ENCODE measurements at places on chromosomes 4 and X.
A peak's percentile ranks its signal among the peaks of the same experiment; 100 is the strongest.

- DNase-seq: no peak
These were observed 117.2 kb downstream of the KDM6A start for GRCh38 chrX:44989995-44990770.

DNA sequence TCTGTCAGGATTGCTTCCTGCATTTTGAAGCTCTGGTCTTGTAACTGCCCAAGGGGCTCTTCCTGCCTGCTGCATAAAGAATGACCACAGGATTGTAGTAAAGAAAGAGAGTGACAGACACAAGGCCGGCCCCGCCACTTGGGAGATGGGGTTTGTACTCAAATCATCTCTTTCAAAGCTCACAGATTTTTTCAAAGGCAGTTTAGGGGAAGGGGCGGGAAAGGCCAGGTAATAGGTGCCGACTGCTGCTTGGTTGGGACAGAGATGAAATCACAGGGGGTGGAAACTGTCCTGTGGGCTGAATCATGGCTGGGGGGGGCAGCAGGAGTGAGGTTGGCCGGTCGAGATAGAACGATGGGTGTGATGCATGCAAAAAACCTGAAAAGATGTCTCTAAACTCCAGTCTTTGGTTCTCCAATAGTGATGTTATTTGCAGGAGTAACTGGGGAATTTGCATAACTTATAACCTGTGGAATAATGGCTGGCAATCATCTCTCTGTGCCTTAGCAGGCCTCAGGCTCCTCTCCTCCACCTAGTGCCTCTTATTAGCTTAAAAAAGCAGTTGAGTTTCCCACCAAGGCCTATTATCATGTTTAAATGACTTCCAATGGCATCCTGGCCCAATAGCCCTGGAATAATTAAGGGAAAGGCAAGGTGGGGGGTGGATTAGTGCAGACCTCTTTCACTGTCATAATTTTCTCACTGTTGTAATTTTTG is 778.4 kb upstream of the FRG1 start:
- no peak for DNase-seq

DNA sequence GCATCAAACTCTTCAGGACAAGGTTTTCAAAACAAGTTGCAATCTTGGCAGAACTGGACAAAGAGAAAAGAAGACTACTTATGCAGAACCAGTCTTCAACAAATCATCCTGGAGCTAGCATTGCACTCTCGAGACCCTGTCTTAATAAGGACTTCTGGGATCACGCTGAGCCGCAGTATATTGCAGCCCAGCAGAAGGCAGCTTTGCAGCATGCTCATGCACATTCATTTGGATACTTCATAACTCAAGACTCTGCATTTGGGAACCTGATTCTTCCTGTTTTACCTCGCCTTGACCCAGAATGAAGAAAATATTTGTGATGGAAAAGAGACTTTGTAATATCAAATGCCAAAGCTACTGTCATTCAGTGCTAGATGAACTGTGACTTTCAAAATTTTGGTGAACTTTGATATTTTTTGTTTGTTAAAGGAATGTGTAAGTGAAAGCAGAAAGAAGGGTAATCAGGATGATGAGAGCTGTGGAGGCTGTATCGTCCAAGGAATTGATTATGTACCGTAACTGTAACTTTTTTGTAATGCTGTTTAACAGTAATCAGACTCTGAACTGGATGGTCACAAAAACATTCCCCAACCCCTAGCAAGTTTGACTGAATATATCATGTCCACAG is 27.2 kb downstream of the HSPA4L start:
- DNase-seq: no peak

DNA sequence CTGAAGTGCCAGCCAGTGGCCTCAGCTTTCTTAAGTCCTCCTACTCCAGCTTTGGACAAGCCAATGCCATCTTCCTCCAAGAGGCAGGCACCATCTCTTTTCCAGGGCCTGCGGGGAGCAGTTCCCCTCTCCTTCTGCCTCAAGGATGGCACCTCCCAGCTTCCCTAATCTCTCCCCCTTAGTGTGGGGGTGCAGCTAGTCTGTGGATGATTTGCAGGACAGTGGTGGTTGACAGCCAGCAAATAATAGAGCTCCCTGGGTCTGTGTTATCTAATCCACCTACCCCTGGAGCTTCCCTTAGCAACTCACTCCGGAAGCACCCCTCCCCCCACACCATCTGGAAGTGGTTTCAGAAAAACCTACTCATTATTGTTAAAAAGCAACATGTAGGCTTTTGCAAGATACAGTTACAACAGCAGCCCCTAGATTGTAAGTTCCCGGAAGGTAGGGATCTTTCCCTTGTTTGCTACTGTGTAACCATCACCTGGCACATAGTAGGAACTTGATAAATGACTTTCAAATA is 247.1 kb downstream of the BCOR start:
- DNase-seq: no peak

DNA sequence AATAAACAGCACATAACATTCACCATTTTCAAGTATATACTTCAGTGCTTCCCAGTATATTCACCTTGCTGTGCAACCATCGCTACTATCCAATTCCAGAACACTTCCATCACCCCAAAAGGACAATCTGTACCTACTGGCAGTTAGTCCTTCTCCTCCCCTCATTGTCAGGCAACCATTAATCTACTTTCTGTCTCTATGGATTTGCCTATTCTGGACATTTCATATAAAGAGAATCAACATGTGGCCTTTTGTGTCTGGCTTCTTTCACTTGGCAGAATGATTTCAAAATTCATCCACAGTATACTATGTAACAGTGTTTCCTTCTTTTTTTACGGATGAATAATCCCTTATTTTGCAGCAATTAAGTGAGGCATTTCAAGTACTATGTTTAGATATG is 189.4 kb downstream of the FBXW7 start:
- no peak for DNase-seq

GRCh38 chrX:21374994-21375707 is 933 bp downstream of the CNKSR2 start:
- no peak for DNase-seq

- peak; percentile 17 for DNase-seq
These were observed 2.5 kb downstream of the CXorf38 start for GRCh38 chrX:40644821-40645358.

- peak; percentile 39 for DNase-seq
These were observed 93.2 kb upstream of the KLF3 start for GRCh38 chr4:38570647-38571276.

DNA sequence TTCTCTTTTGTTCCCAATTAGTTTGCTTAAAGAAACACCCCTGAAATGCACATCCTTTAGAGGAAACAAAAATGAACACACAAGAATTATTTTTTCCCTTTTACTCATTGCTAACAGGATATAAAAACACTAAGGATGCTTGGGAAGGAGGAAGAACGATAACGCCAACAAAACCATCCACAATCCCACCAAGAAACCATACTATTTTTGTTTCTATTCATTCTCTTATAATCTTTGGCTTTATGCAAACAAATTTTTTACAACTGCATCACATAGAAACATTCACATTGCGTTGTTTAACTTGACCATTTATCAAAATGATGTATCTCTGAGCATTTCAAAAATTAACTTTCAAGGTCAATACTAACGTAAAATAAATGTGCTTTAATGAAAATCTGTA is 12.0 kb downstream of the APBB2 start:
- DNase-seq: no peak

DNA sequence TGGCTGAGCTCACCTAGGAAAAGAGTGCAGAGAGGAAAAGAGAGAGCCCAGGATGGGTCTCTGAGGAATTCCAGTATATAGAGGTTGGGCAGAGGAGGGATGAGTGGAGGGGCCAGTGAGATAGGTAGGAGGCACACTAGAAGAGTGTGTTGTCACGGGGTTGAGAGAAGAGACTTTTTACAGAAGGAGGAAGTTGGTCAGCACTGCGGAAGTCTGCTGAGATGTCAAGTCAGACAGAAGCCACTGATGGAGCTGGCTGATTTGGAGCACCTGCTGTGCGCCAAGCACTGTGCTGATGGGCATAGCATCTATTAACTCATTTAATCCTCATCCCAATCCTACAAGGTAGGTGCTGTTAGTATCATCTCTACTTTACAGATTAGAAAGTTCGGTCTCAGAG is 60.4 kb downstream of the EFNB1 start:
- DNase-seq: no peak

DNA sequence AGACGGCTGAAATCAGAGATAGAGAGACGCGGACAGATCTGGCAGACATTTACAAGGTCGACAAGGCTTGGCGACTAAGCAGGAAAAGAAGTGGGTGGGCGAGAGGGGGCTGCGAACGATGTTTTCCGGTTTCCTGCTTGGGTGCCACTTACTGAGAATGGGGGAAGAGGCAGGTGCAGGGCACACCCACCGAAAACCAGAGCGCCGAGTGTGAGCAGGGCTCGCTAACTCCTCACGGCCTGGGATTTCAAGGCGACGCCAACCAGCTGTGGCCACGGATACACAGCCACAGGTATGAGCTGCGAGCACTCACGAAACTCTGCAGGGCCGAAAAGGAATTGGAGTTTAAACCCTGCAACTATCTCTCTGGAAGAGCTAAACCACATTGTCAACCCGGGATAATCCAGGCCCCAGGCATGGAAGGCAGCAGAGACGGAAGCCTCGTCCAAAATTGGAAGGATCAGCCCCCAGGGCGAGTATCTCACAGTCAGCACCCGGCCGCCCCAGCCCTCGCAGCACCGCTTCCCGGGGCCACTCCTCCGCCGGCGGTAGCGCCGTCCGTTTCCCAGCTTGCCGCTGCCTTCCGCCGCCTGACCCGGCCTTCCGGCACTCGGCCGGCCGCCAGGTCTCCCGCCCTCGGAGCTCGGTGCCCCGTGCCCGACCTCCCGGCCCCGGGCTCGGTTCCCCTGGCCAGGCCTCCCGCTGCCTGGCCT is 778 bp downstream of the CASP3 start:
- DNase-seq: no peak

GRCh38 chrX:40953369-40953768 is 131.9 kb upstream of the USP9X start:
- no peak for DNase-seq

- DNase-seq: no peak
These were observed 102.7 kb downstream of the SLC4A4 start for GRCh38 chr4:71441186-71442169.

- DNase-seq: no peak
These were observed 483 bp downstream of the USP27X start for GRCh38 chrX:49879656-49880277.

DNA sequence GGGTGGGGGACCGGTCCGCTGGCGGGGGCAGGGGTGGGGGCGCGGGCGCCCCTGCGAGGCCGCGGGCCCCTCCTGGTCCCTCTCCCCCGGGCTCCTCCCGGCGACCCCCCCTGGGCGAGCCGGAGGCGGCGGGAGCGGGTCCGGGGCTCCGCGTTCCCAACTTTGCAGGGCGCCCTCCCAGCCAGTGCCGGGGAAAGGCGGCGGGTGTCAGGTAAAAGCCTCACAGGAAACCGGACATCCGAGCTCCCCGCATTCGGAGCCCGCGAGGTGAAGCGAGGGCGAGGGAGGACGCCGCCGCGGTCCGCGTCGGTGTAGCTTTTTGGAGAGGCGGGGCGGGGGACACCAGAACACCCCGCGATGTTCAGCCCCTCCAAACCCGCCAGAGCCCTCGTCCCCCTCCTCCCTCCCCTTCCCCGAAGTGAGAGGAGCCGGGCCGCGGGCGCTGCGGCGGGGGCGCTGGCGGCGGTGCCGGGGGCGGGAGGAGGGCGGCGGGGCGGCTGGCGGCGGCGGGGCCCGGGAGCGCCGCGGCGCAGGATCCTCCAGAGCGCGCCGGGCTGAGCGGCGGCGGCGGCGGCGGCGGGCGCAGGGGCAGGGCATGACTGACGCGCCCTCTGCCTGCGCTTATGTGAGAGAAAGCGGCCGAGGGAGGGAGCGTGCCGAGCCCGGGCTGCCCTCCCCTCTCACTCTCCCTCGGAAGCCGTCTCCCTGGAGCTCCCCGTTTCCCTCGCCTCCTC is at the start of gene VEGFC:
VEGFC (minus strand) TSS at position 597 of the 734 bp plus-strand sequence. CDS start 611 bp downstream, outside the sequence.
- peak; percentile 48 for DNase-seq

GRCh38 chr4:3037957-3038461 is 36.3 kb downstream of the HTT-AS start:
- no peak for DNase-seq

GRCh38 chrX:24479924-24480323 is 14.8 kb downstream of the PDK3 start:
- DNase-seq: no peak

DNA sequence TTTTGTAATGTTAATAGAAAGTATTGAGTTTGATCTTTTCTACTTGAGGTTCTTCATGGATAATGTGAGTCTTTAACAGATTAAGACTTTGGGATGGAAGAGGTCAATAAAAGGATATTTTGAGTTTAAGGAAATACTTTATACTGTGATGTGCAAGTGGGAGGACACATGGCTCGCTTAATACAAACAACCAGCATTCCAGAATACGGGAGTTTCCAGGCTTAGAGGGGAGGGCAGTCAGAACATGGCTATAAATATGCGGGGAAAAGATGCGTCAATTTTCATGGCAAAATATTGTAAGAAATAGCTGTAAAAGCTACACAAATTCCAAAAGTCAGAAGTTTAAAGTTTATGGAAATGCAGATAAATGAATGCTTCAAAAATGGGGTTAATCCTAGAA is 192.3 kb downstream of the AASDH start:
- no peak for DNase-seq

DNA sequence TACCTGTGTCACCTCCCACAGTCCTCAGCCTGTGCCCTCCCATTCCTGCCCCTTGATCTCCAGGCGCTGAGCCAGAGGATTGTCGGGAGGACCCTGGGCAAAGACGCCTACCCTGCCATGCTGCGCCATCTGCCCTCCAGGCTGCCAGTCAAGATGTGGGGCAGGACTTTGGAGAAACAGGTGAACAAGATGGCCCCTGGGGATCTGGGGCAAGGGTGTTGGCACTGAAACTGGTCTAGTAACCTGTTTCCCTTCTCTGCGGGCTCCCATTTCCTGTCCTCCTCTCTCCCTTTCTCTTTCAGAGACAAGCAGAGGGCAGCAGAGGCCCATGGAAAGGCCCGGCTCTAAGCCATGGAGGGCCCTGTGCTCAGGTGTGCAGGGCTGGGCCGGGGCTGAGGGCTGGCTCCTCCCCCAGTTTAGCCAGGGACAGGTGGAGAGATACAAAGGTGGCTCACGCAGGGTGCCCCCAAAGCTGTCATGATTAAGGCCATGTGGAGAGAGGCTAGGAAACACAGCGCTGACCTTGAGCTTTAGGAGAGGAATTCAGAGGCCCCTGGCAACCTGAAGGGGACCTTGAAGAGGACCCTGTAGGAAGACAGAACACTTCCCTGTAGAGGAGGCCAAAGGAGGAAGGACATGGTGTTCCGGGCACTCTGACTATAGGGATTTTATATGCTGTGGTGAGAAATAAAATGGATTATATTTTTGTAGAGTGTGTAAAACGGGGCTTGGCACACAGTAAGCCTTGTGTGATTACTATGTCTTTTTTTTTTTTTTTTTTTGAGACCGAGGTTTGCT is at the start of gene GLOD5:
GLOD5 (plus strand) TSS at position 74 of the 798 bp plus-strand sequence; CDS start at position 118, 44 bp downstream.
- DNase-seq: peak; percentile 41

GRCh38 chrX:9462456-9462855 is 2.4 kb upstream of the TBL1X start:
- DNase-seq: no peak

DNA sequence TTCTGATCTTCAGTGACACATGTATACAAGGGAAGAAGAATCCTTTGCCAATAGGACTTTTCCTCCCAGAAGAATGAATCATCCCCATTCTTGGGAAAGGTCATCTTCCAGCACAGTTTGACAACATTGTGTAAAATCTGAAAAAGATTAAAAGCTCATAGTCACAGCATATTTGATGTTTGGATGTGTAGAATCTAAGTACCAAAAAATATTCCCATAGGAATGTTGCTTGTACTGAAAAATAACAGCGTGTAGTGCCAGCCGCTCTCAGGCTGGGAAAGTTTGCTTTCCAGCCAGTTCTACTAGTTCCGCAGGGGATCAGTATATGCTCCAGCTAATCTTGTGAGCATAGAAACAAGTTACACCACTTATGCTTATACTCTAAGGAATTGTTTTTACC is 74.7 kb upstream of the IL13RA1 start:
- no peak for DNase-seq

GRCh38 chr4:151744614-151745013 is 16.2 kb downstream of the GATB start:
- DNase-seq: no peak
